D721Med (cell line): ENCODE measurements at places on chromosomes 16 and 17.

- DNase-seq: no peak
Observed at GRCh38 chr16:66135421-66135831, 231.1 kb upstream of the CDH5 start.

- DNase-seq: no peak
Observed at GRCh38 chr17:8944083-8944482, 21.4 kb downstream of the PIK3R5 start.

DNA sequence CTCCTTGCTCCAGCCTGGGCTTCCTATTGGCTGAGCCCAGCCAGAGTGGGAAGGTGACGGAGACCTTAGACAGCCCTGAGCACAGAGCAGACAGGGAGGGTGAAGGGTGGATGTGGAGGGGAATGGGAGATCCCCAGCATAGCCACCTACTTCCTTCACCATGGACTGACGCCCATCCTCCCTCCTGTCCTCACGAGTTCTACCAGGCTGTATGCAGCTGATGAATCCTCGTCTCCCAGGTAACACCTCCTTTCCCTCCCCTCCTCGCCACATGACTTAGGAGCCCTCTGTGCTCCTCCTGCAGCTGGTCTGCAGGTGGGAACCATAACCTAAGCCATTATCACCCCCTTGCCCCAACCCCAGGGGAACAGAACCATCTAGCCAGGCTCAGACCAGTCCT, 9.0 kb upstream of the CRHR1 start:
- no peak for DNase-seq

GRCh38 chr16:69607674-69608073, 41.9 kb downstream of the NFAT5 start:
- DNase-seq: no peak

GRCh38 chr17:68231541-68231940, 16.3 kb upstream of the AMZ2 start:
- DNase-seq: no peak

GRCh38 chr17:33137426-33137825, 145.8 kb downstream of the SPACA3 start:
- DNase-seq: no peak

GRCh38 chr16:30615358-30616091, 5.3 kb upstream of the ZNF689 start:
- DNase-seq: peak; percentile 65

DNA sequence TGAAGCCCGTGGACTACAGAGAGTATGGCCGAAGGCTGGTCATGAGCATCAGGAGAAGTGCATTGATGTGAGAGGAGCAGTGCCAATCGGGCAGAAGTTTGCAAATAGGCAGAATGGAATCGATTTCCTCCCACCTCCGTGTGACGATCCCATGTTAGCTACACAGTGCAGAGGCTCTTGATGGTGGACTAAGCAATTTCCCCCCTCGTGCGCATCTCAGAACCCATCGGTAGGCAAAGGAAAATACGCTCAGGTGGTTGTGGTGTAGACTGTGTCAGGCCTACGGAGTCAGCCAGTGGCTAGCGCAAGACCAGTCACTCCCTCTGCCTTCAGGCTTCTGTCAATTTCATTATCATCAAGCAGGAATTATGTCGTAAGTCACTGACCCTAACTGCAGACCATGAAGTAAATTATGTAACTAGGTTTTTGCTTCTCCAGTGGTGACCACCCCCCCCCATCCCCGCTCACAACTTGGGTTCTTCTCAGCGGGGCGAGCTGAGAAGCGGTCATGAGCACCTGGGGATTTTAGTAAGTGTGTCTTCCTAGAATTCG, 67.4 kb downstream of the RPA1 start:
- no peak for DNase-seq

DNA sequence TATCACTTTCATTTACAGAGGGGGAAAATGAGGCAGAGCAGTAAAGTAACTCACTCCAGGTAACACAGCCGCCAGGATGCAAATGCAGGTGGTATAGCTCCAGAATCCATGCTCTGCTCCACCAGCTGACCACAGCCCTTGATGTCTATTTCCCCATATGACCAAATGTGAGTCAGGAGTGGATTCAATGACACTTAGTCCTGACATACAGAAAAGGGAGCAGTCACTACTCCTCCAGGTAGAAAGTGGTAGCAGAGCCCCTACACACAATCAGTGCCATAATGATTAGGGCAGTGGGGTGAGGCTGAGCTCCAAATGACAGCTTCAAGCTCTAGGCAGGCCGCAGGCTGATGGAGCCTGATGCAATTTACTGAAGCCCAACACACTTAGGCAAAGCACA, 43.3 kb upstream of the GFOD2 start:
- DNase-seq: no peak

DNA sequence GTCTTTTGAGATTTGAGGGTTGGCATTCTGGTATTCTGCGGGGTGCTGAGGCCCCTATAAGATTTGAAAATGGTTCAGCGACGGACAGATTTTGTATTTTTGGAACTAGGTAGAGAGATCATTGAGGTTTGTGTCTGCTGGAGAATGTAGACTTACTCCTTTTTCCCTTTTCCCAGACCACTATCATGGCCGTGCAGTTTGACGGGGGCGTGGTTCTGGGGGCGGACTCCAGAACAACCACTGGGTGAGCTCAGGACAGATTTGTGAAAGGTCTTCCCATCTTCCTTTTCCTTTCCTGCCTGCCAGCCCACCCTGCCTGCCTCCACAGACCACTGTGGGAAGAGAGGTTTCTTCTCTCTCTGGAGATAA, 572 bp downstream of the PSMB6 start:
- no peak for DNase-seq

DNA sequence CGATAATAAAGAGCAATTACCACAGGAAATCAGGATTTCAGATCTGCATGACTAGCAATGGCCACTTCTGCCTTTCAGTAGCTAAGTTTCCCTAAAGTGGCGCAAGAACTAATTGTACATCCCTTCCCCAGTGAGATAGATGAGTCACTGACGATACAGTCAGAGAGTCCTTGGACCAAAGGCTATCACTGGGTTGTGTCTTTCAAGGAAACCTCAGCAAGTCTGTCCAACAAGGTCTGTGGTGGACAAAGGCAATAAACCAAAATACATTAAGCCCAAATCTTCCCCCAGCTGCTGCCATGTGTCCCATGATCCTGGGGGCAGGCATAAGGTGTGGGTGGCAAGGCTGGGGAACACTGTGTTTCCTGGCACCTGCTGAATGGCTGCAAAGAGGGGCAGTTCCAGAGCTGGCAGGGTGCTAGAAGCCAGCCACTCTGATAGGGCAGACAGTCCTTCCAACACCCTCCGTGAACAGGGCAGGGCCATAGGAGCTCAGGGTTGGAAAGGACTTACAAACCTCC, 20.5 kb upstream of the MTMR4 start:
- DNase-seq: no peak

DNA sequence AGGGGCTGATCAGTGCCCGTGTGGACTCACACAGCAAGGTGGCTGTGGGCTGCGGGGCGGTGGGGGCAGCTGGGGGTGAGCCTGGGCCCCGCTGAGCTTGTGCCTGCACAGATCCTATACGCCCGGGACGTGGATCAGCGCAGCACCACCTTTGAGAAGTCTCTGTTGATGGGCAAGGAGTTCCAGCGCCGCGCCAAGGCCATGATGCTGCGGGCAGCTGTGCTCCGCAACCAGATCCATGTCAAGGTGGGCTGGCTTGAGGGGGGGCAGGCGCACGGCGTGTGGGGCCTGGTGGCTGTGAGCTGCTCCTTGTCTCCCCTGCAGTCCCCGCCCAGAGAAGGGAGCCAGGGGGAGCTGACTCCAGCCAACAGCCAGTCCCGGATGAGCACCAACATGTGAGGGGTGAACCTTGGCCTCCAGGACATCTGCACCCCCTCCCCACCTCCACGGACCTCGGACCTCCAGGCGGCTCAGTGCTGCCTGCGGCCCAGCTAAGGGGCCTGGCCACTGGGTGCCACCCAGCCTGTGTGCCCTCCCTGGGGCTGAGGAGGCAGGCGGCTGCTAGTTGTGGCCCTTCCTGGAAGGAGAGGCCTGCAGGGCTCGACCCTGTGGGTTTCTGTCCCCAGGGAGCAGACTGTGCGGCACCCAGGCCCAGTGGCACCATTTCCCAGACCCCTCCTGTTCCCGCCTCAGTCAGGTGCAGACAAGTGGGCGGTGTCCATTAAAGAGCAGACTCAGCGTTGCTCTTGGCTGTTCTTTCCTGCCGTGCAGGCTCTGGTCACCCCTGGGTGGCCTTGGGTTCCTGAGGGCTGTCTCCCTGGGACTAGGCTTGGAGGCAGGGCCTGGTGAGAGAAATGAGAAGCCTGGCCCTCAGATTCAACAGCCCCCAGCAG, 5.3 kb downstream of the GPS1 start:
- DNase-seq: no peak

DNA sequence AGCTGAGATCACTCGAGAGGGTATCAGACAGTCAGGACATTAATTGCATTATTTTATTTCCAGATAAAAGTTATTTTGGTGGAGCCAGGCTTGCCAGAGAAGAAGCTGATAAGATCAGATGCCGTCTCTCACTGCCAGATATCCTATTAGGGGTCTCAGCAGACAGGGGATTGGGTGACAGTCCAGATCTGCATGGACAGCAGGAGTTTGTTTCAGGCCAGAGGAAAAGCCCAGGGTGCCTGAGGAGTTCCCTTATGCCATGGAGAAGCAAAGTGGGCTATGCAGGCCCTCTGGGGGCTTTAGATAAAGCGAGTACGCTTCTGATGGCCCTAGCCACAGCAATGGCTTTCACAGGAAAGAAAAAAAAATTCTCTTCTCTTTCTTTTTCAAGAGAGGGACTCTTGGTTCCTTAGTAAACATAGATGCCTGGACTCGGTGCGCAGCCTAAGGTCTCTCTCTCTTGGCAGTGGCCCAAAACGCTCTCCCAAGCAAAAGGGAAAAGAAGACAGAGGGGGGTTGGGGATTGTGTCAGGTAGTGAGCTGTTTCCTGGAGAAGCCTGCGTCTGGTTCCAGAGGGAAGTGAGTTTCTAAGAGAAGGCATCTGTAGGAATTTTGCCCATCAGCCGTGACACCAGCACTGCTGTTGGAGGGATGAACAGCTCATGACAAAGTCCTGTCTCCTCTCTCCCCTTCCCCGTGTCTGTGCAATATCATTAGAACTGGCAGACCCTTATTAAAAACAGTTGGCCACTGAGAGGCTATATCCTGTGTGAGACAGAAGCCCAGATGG, 166.3 kb upstream of the FOXF1 start:
- DNase-seq: no peak

DNA sequence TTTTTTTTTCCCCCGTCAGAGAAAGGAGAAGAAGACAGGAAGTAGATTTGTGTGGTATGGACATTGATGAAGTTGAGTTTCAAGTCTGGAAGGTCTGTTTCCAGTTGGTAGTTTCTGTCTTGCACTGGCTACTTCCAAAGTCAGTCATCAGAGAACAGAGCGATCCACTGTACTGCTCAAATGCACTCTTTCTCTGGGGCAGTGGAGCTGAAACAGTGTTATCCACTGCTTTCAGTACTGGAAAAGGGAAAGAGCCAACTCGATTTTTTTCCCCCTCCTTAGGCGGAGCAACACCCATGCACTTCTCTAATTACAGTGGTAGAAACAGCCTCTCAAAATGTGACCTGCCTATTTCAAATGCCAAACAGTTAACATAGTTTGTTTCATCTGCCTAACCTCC, 7.4 kb downstream of the PRKCA start:
- DNase-seq: no peak

DNA sequence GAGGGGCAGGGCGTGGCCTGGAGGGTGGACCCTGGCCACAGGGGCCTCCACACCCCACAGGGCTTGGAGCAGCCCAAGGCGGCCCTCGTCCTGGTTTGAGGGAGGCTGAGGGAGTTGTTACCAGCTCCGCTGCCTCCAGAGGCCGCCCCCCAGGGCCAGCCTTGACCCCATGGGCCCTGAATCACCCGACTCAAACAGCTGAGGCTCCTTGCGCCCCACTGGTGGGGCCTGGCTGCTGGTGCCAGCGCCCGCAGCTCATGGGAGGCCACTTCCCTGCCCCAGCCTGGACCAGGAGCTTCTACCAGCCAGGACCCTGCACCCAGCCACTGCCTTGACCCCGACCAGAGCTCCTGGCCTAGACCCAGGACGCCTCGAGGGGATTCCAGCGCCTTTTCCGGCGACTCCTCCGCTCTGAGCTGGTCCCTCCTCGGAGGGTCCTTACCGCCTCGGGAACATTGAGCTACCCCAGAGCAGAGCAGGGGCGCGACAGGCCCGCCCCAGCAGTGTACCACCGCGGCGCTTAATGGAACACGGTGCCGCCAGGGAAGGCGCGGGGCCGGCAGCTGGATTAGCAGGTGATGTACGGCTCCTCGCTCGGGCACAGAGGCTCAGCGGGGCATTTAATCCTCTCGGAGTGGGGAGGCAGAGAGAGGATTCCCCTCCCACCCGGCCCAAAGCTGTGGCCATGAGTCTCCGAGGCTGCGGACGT, 37.2 kb downstream of the GSE1 start:
- DNase-seq: no peak

- DNase-seq: no peak
Observed at GRCh38 chr16:75821117-75821516, 94.8 kb upstream of the CPHXL start.

- DNase-seq: no peak
Observed at GRCh38 chr16:30949650-30950515, 1.0 kb downstream of the ORAI3 start.

- DNase-seq: no peak
Observed at GRCh38 chr17:34926661-34927060, 34.6 kb downstream of the CCT6B start.

DNA sequence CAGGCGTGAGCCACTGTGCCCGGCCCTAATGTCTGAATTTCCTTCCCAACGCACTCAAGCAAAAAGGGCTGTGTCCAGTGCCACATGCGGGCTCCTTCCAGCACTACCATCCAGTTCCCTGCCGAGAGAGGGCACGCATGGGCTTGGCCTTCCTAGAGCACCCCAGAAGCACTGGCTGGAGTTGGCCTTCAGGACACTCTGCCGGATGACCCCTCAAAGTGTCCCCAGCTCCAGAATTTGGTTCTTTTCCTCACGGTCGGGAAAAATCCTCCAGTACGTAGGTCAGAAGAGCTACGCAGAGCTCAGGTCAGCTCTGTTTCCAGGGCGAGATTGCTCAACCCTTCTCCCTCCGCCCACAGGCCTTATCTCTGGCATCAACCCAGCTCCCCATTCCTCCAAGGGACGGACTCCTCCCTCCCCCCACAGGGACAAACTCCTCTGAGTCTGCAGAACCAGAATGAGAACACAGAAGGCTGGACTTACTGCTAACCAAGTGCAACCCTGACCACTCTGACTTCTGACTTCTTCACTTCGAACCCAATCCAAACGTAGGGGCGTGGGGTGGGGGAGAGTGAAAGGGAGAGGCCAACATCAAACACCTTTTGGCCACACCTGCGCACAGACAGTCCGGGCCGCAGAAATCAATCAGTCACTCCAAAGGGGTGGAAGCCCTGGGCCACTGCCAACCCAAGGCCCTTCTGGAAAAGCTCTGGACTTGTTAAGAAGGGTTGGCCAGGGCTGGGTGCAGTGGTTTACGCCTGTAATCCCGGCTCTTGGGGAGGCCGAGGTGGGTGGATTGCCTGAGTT, 3.6 kb downstream of the CDC42EP4 start:
- no peak for DNase-seq

DNA sequence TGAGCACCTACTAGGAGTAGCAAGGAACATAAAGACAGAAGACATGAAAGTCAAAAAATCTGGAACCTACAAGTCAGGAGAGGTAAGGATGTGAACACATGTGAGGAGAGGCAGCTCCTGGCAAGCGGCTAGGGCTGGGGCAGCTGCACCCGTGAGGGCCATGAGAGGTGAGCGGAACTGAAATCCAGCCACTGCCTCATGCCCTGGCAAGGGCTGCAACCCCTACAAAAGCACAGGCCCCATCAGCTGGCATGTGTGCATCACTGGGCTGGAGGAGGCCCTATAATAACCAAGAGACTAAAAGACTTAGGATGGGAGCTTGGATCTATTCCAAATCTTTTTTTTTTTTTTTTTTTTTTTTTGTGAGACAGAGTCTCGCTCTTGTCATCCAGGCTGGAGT, 40.3 kb upstream of the ERN1 start:
- no peak for DNase-seq

GRCh38 chr16:47617732-47618131, 156.6 kb downstream of the PHKB start:
- DNase-seq: no peak
